ENCODE measurements at places on chromosomes 7 and 10.

GRCh38 chr10:92142512-92142911 lies 148.4 kb downstream of the CPEB3 start:
- no peak for DNase-seq

- no peak for DNase-seq
These were observed 4.3 kb downstream of the TTYH3 start for GRCh38 chr7:2635810-2636701.

GRCh38 chr10:27680691-27681605 lies 64.7 kb downstream of the MKX start:
- DNase-seq: no peak

- no peak for DNase-seq
These were observed 280.9 kb downstream of the LRMDA start for GRCh38 chr10:75712242-75712880.

DNA sequence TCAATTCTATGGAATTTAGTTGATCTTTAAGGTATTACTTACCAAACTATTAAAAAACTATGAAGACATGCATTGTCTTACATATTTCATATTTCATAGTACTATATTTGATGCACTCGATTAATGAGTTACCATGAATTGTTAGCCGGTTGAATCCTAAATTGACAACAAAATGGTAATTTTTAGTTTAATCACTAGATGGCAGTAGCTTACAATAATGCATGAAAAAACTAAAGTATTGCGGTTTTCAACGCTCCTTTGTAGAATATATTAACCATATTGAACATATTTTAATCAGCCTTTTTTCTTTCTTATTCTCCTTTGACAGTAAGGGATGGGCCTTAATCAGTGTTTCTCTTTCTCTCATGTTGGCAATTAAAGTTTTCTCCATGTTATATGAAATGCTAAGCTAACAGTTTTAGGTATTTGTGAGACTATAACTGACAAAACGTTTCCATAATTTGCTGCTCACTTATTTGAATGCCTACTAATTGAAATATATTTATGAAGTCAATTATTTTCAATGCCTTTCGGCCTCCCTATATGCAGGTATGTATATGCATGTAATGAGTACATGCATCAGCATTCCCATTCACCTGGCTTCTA lies 48.5 kb upstream of the ARL4A start:
- no peak for DNase-seq

- DNase-seq: no peak
These were observed 16.7 kb downstream of the WDR91 start for GRCh38 chr7:135194494-135195095.

DNA sequence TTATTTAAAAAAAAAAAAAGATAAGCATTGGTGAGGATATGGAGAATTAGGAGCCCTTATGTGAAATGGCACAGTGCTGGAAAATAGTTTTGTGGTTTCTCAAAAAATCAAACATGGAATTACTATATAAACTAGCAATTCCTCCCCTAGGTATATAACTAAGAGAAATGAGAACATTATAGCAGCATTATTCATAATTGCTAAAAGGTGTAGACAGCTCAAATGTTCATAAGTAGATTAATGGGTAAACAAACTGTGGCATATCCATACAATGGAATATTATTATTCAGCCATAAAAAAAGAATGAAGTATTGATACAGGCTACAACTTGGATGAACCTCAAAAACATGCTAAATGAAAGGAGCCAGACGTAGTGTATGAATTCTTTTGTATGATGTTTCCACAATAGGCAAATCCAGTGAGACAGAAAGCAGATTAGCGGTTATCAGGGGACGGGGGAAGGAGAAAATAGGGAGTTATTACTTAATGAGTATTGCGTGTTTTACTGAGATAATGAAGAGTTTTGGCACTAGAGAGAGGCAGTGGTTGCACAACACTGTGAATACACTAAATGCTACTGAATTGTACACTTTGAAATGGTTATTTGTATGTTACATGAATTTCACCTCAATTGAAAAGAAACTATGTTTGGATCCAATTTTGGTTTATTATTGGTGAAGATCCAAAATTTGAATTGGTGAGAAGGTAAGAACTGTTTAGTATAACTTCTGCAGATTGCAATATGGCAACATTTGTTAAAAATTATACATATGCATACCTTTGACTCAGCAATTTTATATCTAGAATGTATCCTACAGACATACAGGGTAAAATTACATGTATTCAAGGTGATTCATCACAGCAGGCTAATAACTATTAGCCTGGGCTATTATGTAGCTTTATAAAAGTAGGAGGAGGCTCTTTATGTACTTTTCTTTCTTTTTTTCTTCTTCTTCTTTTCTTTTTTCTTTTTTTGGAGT lies 69.7 kb downstream of the VCL start:
- no peak for DNase-seq

DNA sequence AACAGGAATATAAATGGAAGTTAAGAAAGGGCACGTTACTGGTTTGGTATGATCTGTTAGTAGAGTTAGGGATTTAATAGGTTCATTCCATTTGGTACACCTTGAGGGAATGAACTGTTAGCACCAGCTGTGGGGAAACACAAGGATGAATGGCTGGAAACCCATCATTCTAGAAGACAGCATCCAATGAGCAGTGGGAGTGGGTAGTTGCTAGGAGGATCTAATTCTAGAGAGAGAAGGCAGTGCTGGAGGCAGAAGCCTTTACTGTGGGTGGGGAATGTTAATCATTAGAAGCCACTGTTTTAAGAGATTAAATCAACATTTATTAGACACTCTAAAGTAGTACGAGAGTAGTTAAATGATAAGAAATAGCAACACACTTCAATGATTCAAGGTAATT lies 15.5 kb upstream of the GPR15LG start:
- no peak for DNase-seq

DNA sequence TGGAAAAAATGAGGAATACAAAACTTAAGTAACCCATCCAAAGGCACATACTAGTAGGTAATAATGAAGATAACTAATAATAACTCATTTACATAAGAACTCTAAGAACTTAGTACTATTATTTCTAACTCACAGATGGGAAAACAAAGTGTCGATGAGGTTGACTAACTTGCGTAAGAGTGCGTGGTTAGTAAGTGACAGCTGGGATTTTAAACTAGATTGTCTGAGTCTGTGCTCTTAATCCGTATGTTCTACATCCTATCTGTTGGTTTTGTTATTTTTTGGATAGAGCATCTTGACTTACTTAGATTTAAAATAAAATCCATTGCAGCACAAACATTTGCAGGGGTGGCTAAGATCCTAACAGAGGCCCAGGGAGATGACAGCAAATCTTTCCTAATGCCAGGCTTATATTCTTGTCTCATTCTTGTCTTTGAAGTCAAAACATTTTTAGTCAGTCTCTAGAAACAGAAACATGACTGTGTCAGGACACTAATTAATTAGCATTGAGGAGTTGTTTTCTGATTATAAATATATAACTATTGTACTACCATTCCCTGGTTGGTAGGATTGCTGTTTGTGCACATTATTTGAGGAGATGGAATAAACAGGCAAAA lies 11.7 kb downstream of the RPA3 start:
- no peak for DNase-seq

DNA sequence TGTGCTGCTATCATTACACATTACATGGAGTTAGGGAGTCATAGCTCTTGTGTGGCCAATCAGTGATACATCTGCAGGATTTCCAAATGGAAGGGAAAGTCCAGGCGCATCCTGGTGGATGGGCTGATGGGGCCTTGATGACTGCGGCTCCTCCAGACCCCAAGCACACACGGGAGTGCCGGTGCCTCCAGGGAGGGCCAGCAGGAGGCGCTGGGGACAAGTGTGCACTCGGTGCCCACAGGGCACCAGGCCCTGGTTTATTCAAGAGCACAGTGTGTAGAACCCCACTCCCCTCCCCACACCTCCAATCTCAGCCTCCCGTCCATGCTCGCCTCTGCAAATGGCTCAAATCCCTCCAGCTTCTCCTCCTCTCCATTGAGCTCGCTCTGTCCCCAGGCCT lies 243.9 kb downstream of the USP6NL start:
- DNase-seq: no peak

GRCh38 chr10:17682236-17682946 lies 38.4 kb downstream of the STAM start:
- DNase-seq: no peak

DNA sequence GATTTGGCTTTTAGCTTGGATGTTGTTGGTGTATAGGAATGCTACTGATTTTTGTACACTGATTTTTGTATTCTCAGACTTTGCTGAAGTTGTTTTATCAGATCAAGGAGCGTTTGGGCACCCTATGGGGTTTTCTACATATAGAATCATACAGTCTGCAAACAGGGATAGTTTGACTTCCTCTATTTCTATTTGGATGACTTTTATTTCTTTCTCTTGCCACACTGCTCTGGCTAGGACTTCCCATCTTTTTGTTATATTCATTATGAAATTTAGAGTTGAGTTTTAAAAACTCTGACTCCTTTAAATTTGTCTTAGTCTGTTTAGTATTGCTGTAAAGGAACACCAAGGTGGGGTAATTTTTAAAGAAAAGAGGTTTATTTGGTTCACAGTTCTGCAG lies 4.7 kb downstream of the ZNF786 start:
- no peak for DNase-seq

DNA sequence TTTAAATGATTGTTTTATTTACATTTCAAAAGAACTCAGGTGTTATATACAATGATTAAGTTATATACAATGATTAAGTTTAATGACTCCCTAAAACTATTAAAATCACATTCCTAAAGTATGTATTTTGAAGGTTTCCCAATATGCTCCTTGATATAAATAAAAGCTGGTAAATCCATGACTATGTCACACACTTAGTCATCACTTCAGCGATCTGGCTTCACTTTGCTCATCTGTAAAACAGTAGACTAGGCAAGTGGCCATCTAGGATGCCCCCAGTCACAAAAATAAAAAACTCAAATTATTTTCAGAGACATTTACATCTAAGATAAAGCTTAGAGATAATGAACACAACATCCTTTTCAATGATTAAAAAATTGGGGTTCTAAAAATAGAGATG lies 10.8 kb downstream of the ICA1 start:
- DNase-seq: no peak

Measured in cortex of kidney (tissue), 1 donor.